Epithelial cell of proximal tubule (primary cell): ENCODE measurements at places on chromosomes 11 and 22. TPM values are rescaled to one million over a fixed set of nuclear protein-coding genes. Genes with fewer than 3 reads are reported as not detected.

Gene P2RX6
- not detected in 2 replicates for total RNA-seq

Gene GLB1L2
- total RNA-seq: 6.8 and 14.7 TPM in 2 replicates

Gene OR8G1
- not detected in 2 replicates for total RNA-seq

Gene LRRC56
- 0.87 and 1.6 TPM in 2 replicates for total RNA-seq

Gene SLN
- total RNA-seq: 3.2 TPM in 1 of 2 replicates, not detected in the other

Gene OR51E2
- not detected in 2 replicates for total RNA-seq

Gene OLFML1
- total RNA-seq: not detected in 2 replicates

Gene RDX
- total RNA-seq: 72.3 and 103 TPM in 2 replicates
